MG63 (cell line): ENCODE measurements at places on chromosomes 2 and 18. TPM values are rescaled to one million over a fixed set of nuclear protein-coding genes. Genes with fewer than 3 reads are reported as not detected.

DNA sequence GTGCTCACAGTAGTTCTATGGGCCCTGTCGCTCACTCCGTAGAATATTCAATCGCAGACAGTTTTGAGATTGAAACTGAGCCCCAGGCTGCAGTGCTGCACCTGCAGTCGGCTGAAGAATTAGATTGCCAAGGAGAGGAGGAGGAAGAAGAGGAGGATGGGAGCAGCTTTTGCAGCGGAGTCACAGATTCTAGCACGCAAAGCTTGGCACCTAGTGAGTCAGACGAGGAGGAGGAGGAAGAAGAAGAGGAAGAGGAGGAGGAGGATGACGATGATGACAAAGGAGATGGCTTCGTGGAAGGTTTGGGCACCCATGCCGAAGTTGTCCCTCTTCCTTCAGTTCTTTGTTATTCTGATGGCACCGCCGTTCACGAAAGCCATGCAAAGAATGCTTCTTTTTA is 115.2 kb downstream of the GALNT3 start:
- no peak for DNase-seq

GRCh38 chr2:37415128-37415820 is 70.8 kb downstream of the QPCT start:
- DNase-seq = peak; percentile 35

UGT1A4 gene
- total RNA-seq = not detected in 2 replicates

DNA sequence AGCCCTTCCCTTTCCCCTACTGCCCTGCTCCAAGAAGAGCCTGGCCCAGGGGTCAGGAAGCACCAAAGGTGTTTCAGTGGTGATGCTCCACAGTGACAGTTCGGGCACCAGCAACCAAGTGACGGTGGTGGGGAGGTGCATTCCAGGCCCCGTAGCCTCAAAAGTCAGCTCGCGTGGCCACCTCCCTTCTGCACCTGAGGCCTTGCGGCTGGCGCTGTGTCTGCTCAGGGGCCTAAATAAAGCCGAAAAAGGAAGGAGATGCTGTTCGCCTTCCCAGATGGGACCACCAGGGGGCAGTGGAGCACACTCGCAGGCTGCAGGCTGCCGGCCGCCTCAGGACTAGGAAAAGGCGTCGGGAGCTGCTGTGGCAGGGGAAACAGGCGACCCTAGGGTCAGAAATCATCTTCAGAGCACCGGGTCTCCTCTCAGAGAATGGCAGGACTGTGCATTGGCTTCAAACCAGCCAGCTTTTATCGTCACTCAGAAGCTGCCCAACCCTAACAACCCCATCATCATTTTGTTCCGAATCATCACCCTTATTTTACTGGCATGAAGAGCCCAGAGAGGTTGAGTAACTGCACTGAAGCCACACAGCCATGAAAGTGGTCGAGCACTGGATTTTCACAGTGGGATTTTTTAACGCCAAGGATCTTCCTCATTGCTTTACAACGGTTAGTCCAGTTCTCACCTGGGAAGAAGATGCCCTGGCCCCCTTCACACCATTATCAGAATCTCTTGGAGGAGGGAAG is 213.0 kb upstream of the CELF4 start:
- DNase-seq = peak; percentile 29

DNA sequence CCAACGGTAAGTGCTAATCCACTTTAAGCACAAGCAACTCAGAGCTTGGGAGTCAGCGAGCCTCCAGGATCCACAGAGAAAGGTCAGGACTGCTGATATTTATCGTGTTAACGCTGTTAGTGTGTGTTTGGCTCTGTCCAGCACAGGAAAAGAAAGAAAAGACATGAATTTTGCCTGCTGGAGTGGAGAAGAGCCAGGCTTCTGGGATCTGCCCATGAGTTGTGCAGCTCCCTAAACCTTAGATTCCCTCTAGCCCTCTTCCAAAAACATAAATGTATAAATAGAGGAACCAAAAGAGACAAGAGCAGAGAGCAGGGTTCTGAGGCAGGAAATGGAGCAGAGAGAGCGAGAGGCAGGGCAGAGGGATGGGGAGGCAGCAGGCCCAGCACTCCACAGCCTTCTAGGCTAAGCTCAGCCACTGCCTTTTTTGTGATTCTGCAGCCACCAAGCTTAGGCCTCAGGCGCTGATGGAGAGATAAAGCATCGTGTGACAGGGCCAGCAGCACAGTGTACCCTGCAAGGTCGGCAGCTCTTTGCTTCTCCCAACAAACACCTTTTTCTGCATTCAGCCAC is 14.5 kb upstream of the MAT2A start:
- no peak for DNase-seq

TRIM43B gene
- not detected in 2 replicates for total RNA-seq

UGT1A3 gene
- total RNA-seq = not detected in 2 replicates

VWC2L gene
- not detected in 2 replicates for total RNA-seq

DNA sequence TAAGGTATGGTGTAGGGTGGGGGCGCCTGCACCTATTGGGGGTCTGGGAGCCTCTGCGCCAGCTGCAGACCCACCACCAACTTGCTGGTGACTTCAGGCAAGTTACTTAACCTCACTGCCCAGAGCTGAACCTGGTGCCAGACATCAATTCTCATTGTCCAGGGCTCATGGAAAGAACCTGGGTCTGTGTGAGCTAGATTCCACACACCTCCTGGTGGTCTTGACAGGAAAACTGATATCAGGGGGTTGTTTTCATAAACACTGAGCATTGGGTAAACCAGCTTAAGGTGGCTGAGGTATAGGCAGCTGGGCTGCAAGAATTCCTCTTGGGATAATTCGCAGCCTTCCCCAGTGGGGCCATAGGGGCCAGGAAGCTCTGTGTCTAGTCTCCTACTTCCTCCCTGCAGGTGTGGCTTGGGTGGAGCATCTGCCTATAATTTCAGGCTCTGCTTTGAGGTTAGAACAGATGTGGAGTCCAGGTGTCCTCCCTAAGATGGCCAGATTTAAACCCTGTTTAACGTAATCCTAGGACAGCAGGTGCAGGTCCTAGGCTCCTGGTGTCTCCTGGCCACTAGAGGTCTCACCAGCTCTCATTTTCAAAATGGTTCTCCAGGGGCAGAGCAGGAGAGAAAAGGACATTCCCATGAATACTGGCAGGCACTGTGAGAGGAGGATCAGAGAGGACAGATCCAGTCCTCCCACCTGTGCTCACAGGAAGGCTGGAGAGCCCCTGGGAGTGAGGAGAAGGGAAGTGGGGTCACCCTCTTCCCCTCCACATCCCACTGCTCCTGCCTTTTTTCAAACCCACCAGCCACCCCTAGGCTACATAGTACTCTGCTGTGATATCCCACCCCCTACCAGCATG is 100.4 kb upstream of the SMAD2 start:
- DNase-seq = peak; percentile 37

DNA sequence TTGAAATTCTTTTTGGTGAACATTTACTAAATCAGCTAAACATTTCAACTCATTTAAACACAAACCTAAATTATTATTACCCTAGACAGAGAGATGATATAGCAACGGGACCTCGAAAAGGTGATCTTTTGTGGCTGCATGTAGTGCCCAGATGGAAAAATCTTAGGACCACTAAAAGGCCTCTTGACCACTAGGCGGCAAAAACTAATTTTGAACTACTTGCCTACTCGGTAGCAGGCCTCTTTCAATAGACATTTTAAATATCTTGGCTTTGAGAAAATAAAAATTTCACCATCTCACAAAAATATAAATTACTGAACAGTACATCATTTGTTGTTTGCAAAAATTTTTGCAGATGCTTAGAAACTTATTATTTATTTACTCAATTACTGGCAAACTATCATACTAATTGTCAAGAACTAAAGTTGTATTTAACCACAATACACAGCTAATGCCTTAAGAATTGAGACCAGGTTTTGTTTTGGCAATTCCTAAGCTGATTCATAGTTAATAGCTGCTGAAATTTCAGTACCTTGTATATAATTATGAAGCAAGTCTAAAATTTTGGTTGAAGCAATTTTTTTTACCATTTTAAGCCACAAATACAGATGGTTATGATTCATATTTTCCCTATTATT is 9.4 kb downstream of the COL3A1 start:
- DNase-seq = peak; percentile 39

DNA sequence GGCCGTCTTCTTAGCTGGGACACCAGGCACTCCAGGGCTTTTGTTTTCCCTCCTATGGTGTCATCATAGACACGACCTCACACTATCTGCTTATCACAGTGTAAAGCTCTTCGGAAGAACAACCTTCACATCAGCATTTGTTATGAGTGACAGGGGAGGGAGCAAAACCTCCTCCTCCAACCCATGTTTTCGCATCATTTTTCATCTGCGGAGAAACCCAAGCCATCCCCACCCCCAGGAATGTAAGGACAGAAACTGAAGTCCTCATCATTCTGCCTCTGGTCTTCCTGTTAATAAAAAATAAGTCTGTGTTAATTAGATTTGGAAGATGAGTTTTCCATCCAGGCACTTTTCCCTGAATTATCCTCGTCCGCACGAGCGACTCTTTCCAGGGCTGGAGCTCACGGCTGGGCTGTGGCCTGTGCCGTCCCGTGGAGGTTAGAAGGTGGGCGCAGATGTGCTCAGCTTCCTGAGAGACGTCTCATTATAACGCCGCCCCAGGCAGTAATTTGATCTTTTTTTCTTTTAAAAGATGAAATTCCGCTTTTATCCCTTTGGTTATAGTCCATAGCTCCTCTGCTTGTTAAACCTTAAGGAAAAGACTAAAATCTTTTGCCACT is 101.6 kb upstream of the TMEM18 start:
- DNase-seq = no peak

TUBB8B gene
- not detected in 2 replicates for total RNA-seq

- DNase-seq = no peak
These were observed 549.5 kb upstream of the ID2 start for GRCh38 chr2:8132351-8132831.

DNA sequence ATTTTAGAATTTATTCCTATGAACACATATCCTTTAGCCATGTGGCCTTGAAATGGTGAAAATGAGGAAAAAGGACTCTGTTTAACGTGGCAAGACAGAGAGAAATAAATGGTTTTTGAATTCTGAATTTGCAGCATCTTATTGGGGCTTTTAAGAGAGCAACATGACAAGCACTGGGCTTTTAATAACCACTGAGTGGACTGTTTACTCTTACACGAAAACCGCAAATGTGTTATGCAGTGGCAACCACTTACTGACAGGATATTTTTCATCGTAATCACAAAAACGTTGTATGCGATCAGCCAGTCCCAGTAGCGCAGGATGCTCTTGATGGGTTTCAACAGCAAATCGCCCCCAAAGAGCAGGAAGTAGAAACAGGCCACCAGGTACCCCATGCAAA is 226.6 kb downstream of the NAPG start:
- no peak for DNase-seq

TMEM198 gene
- 5.1 and 5.9 TPM in 2 replicates for total RNA-seq

- DNase-seq = no peak
These were observed 4.3 kb downstream of the TMEFF2 start for GRCh38 chr2:192190474-192190873.

DNA sequence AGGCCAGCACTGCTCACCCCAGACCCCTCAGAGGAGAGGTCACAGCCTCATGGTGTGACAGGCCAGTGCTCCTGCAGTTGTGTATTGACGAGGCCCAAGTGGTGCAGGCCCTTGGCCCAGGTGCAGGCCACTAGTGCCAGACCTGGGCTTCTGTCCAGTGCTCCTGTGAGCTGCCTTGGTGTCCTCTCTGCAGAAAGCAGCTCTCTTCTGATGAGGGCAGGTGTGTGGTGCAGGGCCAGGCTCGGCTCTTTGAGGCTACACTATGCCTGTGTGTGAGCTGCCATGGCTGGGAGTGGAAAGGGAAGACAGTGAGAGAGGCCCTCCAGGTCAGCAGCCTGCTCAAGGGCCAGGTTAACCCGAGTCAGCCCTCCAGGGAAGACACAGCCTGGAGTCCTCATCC is 17.1 kb downstream of the EHD3 start:
- no peak for DNase-seq

CDH2 gene
- 19.8 and 34.1 TPM in 2 replicates for total RNA-seq

EFR3B gene
- 0.17 and 0.43 TPM in 2 replicates for total RNA-seq

GRCh38 chr2:122703676-122704075 is 948.2 kb downstream of the TSN start:
- no peak for DNase-seq

TSGA10 gene
- not detected in 2 replicates for total RNA-seq

DNA sequence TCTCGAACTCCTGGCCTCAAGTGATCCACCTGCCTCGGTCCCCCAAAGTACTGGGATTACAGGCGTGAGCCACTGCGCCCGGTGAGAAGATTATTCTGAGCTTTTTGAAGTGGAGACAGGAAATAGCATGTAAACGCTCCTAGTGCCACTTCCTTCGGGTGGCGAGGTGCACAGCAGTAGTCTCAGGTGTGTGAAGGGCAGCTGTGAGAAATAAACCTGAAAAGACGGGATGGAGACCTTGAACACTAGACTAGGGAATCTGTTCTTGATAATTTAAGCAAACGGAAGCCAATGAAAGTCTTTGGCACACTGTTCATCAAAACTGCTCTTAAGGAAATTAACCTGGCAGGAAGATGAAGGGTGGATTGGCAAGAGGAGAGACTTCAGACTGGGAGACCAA is 439 bp upstream of the PLEKHH2 start:
- DNase-seq = no peak

DNA sequence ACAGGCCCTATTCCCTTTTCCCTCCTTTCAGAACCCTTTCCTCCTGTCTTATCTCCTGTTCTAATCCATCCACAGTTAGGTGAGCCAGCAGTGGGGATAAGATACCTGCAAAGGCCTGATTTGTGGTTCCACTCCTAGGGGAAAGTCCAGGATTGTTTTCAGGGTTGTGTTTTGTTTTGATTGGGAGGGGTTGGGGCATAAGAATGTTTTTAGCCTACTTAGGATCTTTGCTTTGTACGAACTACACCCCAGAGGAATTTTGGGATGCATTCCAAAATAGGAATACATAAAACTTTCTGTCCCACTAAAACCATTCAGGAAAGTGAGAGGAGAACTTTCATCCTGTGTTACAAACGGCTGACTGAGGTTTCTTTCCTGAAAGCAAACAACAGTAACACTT is 150.8 kb upstream of the PGAP1 start:
- no peak for DNase-seq

- DNase-seq = peak; percentile 39
These were observed 289.8 kb upstream of the SPRED2 start for GRCh38 chr2:65722028-65722778.

DNA sequence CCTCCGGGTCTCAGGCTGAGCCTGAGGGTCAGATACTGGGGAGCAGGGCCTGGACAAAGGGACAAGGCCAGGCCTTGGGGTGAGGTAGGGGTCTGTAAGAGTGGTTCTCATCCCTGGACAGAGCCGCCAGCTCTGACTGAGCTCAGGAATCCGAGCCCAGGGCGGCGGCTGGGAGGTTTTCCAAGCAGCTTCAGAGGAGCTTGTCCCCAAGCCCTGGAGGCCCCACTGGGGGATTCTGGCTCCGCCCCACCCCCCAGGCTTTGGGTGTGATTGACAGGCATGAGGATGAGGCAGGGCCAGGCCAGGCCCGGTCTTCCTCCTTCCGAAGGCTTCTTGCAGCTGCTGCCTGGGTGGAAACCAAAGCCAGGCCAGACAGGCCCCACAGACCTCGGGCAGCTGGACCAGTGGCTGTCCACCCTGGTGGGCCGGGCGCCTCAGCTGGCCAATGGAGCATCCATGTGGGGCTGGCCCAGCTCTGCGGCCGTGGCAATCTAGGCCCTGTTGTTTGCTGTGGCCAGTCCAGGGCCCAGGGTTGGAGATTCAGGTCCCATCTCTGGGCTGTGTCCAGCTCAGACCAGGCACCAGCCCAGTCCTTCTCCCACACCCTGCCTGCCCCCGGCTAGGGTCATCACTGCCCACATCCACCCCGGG is 23.1 kb upstream of the GPC1 start:
- no peak for DNase-seq
